Astrocyte of the hippocampus (primary cell): ENCODE measurements at places on chromosomes 3 and 15.

DNA sequence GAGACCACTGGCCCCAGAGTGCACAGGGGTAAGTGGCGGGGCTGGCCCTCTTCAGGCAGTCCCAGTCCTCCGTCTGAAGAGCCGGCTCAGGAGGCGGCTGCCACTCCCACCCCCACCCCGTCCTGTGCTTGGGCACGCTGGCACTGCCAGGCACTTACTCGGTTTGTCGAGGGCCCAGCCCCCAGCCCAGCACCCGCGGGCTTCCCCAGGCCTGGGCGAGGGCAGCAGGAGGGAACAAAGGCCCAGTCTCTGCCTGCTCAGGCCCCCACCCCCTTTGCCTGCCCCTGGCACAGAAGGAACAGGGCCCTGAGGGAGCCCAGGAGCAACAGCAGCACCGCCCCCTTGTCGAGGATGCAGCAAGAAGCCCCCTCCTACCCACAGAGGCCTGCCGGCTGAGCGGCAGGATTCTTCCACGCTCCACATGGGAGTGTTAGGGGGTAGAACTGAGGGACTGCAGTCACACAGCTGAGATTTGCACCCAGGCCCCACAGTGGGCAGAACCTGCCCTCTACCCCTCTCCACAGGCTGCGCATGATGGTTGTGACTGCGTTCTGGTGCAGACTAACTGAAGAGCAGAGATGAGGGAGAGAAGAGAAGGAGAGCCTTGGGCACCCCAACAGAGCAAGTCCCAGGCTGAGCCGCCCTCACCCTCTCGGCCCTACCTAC, 8.9 kb downstream of the DUSP7 start:
- peak; percentile 65 for DNase-seq

DNA sequence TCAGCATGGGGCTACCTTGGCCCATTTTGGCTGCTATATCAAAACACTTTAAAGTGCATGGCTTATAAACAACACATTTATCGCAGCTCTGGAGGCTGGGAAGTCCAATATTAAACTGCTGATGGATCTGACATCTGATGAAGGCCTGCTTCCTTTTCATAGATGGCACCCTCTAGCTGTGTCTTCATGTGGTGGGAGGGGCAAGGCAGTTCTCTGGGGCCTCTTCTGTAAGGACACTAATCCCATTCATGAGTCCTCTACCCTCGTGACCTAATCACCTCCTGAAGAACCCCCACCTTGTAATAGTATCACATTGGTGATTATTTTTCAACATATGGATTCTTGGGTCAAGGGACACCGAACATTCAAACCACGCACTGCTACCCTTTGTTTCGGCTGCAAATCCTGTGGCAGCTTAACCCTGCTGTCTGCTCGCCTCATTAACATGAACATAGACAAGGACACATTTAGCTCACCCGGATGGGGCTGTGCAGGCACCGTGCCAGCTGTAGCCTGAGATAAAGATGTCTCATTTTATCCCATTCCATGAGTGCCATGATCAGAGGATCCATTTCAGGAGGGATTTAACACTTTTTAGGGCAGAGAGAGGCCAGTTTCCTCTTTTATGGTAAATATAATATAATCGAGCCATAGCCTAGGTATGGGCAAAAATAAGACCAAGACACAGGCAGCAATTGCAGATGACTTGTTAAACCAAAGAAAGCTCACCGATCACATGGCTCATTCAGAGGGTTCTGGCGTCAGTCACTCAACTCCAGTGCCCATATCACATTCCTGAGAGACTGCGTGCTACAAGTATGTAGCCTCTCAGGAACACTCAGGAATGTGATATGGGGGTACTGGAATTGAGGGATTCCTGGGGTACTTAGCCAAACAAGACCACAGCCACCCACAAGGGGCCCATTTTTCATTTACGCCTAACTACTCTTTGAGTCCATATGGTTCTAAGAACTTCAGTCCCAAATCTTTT, 251.1 kb upstream of the ST8SIA2 start:
- DNase-seq = peak; percentile 56

DNA sequence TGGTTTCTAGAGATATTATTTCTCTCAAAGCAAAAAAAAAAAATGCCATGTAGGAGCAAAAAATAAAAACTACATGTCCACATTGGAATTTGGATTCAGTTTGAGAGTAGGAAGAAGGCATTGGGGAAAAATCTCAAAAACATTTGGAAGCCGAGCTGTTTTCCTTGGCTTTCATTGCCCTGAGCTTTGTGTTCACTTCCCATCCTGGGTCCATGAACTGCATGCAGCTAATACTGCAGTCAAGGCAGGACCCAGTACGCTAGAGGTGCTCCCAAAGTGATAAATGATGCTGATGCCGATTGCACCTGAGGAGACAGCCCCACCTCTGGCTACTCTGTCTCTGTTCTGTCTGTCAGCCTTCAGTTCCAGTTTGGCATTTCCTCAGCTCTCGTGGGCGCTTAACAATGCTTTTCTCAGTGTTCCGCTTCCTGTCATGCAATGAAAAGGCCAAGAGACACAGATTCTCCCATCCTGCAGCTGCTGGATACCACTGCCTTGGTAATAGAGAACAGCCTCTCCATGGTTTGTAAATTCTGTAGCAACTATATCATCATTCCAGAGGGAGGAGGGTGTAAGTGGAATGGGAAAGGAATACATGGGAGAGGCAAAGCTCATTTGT, 181.8 kb downstream of the RYR3 start:
- DNase-seq = no peak

DNA sequence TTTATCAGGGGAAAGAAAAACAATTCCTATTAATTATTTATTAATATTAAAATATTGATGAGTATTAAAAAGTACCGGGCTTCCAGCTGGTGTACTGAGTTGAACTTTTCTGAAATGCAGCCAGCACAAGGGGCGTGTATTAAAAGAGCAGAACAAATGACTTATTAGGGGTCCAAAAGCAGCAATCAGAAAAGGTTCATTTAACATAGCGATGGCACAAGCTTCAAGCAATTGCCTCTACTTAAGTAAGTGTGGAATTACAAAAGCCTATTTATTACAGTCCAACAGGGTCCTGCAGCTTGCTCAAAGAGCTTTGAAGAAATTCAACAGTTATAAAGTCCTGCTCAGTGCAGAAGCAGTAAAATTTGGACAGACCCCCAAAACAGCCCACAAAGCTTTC, 285.6 kb downstream of the EPHA3 start:
- no peak for DNase-seq

DNA sequence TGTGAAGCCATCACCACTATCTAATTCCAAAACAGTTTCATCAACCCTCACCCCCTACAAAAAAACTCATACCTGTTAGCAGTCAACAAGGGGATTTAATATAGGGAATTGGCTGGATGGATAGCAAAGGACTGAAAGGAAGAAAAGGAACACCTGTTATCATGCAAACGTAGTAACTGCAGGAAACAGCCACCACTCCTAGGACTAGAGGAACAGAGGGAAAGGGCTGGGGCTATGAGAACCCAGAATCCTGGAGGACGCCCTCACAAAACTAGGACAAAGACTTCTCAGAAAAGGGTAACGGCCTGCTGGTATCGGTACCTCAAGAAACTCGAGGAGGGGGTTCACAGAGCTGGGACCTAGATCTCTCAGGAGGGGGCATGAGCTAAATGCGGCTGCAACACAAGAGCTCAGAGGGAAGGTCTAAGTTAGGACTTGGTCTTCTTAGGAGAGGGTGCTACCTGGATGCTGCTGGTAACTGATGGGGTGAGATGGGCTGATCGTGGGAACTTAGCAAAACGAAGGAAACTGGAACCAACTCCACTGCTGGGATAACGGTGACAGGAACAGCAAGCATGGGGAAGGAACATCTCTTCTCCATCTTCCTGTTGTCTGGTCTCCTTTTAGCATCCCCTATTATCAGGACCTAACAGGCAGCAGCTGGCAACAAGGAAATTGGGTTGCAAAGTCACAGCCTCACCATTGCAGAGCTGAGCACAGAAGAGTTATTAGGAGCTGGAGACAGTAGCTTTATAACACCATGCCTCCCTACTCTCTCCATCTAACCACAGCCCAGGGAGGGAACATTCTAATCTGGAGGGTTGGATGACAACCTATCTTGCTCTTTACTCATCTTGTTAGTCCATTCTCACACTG, 147.7 kb downstream of the UACA start:
- DNase-seq = no peak

GRCh38 chr3:127771746-127772145, 50.6 kb downstream of the MGLL start:
- no peak for DNase-seq

DNA sequence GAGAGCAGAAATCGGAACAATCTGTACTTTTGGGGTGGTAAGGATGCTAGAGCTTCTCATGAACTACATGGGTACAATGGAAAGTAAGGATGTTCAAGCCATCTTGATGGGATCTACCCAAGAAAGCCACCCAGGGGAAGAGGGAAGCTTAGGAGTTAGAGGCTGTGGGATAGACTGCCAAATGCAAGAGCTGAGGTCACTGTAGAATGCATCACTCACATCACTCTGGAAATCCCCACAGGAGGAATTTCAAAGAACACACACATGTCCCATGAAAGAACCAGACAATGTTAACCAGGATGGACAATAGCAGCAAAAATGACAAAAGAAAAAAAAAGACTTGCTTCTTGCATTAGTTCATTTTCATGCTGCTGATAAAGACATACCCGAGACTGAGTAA, 32.8 kb upstream of the UBE2E2 start:
- DNase-seq = peak; percentile 43

DNA sequence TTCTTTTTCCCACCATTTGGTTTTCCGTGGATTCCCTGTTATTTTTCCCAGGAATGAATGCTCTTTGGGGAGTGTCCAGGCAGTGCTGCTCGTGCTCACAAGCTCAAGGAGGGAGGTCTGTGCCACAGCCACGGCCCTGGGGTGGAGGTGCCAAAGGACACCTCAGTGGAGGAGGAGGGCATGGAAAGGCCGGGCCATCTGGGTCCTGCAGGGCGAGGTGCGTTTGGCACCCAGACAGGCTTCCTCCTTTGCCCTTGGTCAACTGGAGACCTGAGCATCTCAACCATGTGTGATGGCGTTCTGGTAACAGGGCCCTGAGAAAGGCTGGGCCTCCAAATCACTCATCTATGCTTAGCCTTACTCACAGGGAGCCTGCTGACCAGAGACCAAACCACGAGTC, 25.4 kb downstream of the KY start:
- no peak for DNase-seq

- DNase-seq = no peak
Observed at GRCh38 chr15:68326711-68327354, 49.3 kb downstream of the FEM1B start.

DNA sequence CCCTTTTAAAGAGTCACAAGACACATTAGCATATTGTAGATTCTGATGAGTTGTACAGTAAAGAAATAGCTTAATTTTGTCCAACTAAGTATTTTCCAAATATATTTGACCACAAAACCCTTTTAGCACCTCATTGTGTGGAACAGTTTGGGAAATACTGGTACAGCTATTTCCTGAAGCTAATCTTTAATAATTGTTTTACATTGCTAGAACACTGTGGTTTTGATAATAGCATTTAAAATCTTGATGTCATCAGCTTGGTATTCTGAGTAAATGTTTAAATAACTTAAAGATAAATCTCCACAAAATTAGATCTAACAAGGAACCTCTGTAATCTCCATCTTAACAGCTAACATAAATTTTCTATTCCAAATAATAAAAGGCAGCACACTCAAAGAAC, 140.0 kb upstream of the MLF1 start:
- peak; percentile 2 for DNase-seq
